ENCODE measurements at places on chromosomes 5 and 9.

DNA sequence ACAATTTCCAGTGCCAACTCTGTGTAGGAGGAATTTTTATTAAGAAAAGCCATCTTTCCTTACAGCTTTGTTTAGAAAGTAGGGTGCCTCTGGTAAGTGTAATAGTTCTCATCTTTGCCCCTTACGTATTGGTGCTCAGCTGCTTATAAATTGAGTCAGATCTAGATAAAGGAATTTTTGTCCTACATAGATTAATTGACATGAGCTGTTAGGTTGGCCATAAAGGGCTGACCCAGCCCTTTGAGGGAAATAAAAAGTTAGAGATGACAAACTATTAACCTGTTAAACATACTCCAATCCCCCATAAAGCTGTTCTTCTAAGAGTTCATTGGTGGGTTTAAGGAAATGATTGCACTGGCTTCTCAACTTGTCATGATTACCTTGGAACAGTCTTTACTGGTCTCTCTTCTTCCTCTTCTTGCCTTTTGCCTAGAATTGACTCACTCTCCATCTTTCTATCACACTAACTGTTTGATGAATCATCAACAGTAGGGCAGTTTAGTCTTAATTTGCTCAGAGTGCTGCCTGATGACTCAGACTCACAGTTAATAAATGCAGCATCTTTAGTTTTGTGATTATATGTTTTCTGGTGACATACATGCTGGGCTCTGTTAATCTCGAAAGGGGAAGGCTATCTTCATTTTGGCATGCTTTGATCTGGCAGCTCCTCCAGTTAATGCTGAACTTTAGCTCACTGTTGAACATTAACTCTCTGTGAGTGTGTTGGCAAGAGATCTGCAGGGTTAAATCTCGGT lies 51.7 kb downstream of the ARHGAP26 start:
- no peaks in the 10 kb centered on the region for H3K36me3 ChIP-seq
- H3K4me3 ChIP-seq = no peak overlapping the region
- H3K4me1 ChIP-seq = peaks cover 85% of the 10 kb centered on the region
- no peak for DNase-seq
- H3K27me3 ChIP-seq = no peaks in the 10 kb centered on the region

GRCh38 chr9:34413231-34413852 lies 36.6 kb upstream of the MYORG start:
- peaks cover 6% of the 10 kb centered on the region for H3K36me3 ChIP-seq
- peaks cover 5% of the 10 kb centered on the region for H3K4me1 ChIP-seq
- H3K4me3 ChIP-seq = no peak overlapping the region
- no peak overlapping the region for H3K27ac ChIP-seq
- no peaks in the 10 kb centered on the region for H3K27me3 ChIP-seq

GRCh38 chr9:137428841-137429545 lies 5.8 kb downstream of the NOXA1 start:
- H3K4me1 ChIP-seq = no peaks in the 10 kb centered on the region
- DNase-seq = no peak
- H3K4me3 ChIP-seq = no peak overlapping the region
- no peak overlapping the region for H3K27ac ChIP-seq

- no peak for DNase-seq
- no peaks in the 10 kb centered on the region for H3K4me1 ChIP-seq
- no peak overlapping the region for H3K27ac ChIP-seq
- H3K36me3 ChIP-seq = peaks cover 2% of the 10 kb centered on the region
- no peak overlapping the region for H3K4me3 ChIP-seq
- peaks cover 69% of the 10 kb centered on the region for H3K27me3 ChIP-seq
Observed at GRCh38 chr5:112525217-112525616, 106.1 kb upstream of the EPB41L4A start.

- no peaks in the 10 kb centered on the region for H3K4me1 ChIP-seq
- no peak overlapping the region for H3K27ac ChIP-seq
- DNase-seq = no peak
- no peak overlapping the region for H3K4me3 ChIP-seq
- H3K27me3 ChIP-seq = no peaks in the 10 kb centered on the region
Observed at GRCh38 chr5:94329115-94329514, 289.3 kb downstream of the KIAA0825 start.

- H3K4me1 ChIP-seq = no peaks in the 10 kb centered on the region
- no peak overlapping the region for H3K4me3 ChIP-seq
- no peak for DNase-seq
- no peaks in the 10 kb centered on the region for H3K36me3 ChIP-seq
Observed at GRCh38 chr5:91839233-91839632, 456.1 kb upstream of the ARRDC3 start.

DNA sequence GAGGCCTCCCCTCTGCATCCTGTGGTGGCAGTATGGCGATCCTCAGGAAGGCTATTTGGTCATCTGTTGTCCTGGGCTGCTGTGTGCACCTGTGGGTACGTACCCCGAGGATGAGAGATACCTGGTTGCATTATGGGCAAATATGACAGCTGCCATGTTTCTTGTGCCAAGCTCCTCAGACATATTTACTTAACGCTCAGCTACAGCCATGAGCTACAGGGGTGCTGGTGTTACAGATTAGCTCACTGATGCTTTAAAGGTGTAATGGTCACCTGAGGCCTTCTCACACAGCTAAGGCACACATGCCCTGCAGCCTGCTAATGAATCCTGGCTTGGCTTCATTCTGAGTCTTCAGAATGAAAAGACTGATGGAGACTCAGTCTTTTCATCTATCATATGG lies 12.0 kb downstream of the NDST1 start:
- H3K27me3 ChIP-seq = no peaks in the 10 kb centered on the region
- no peak overlapping the region for H3K27ac ChIP-seq
- H3K4me3 ChIP-seq = no peak overlapping the region
- no peak for DNase-seq

DNA sequence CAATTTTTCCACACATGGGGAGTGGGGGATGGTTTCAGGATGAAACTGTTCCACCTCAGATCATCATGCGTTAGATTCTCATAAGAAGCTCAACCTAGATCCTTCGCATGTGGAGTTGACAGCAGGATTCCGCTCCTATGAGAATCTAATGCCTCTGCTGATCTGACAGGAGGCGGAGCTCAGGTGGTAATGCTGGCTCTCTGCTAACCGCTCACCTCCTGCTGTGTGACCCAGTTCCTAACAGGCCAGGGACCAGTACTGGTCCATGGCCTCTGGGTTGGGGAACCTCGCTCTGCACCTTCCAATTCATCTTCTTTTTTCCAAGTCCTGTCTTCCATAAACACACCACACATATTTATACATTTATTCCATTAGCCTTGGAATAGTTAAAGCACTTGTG lies 33.0 kb downstream of the POU5F2 start:
- DNase-seq = no peak
- H3K36me3 ChIP-seq = peaks cover 2% of the 10 kb centered on the region
- H3K4me1 ChIP-seq = peaks cover 12% of the 10 kb centered on the region
- H3K27me3 ChIP-seq = no peaks in the 10 kb centered on the region

DNA sequence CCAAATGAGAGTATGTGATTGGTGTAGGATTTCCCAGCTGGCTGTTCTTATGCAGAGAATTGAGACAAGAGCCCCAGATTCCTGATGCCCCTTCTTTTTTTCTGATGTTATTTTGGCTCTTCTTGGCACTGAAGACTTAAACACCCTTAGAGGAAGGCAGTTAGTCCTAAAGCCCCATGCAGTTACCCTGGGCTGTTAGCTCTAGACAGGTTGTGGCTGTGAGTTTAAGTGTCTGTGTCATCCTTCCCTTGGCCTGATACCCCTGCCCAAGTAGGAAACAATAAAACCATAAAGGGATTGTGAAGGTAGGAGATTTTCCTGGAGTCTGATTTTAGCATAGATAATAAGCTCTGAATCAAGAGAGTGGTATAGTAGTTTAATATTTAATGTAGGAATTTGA lies 13.2 kb downstream of the TNPO1 start:
- H3K36me3 ChIP-seq = no peaks in the 10 kb centered on the region
- H3K4me1 ChIP-seq = no peaks in the 10 kb centered on the region
- DNase-seq = no peak
- H3K27me3 ChIP-seq = no peaks in the 10 kb centered on the region

DNA sequence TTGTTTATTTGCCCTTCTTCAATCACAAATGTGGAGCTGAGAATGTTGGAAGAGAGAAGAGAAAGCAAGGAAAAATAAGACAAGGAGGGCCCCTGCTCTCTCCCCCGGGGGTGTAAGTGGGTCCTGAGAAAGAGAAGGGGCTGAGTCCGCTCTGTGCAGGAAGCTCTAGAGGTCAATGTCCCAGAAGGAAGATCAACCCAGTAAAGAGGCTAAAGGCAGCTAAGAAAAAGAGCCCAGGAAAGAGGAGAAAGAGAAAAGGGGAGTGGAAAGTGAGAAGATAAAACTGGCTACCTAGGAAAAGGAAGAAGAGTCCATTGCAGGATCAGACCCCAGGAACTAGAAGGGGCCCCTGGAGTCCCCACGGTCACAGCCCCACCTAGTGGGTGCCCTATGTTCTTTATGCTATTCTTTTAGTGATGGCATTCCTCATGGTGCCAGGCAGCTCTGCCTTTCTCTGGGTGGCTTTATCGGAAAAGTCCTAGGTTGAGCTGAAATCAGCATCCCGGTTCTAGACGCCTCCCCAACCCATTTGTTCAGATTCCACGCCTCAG lies 583.4 kb downstream of the ACTL7B start:
- no peaks in the 10 kb centered on the region for H3K36me3 ChIP-seq
- H3K27ac ChIP-seq = no peak overlapping the region
- no peaks in the 10 kb centered on the region for H3K27me3 ChIP-seq
- no peak overlapping the region for H3K4me3 ChIP-seq
- H3K4me1 ChIP-seq = no peaks in the 10 kb centered on the region
- no peak for DNase-seq

DNA sequence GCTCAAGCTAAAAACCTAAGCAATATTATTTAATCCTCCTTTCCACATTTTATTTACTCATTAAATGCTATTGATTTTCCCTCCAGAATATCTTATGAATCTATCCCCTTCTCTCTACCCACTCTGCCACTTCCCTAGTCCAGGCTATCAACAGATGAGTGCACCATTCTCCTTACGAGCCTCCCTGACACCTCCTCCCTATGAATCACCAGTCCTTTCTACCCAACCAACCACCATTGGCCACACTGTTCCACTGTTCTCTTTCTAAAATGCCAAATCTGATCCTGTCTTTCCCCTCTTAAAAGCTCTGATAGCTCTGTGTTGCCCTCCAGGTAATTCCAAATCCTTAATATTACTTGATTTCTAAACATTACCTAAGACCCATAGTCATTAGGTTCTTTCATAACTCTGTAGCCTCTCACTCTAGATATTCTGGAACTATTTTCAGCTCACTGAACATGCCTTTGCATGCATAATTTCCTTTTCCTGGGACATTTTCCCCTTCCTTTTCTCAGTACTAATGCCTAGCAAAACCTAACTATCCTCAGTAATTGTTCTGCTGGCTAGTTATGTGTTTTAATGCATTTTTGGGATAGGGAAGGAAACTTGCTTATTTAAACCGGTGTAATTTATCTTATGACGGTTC lies 126.3 kb downstream of the UNC13B start:
- H3K27me3 ChIP-seq = peaks cover 29% of the 10 kb centered on the region
- DNase-seq = no peak
- H3K36me3 ChIP-seq = no peaks in the 10 kb centered on the region
- no peaks in the 10 kb centered on the region for H3K4me1 ChIP-seq
- H3K27ac ChIP-seq = no peak overlapping the region

- peaks cover 20% of the 10 kb centered on the region for H3K36me3 ChIP-seq
- no peak overlapping the region for H3K4me3 ChIP-seq
- H3K4me1 ChIP-seq = peaks cover 12% of the 10 kb centered on the region
- H3K27me3 ChIP-seq = no peaks in the 10 kb centered on the region
Observed at GRCh38 chr9:112696461-112696860, 21.5 kb downstream of the INIP start.

DNA sequence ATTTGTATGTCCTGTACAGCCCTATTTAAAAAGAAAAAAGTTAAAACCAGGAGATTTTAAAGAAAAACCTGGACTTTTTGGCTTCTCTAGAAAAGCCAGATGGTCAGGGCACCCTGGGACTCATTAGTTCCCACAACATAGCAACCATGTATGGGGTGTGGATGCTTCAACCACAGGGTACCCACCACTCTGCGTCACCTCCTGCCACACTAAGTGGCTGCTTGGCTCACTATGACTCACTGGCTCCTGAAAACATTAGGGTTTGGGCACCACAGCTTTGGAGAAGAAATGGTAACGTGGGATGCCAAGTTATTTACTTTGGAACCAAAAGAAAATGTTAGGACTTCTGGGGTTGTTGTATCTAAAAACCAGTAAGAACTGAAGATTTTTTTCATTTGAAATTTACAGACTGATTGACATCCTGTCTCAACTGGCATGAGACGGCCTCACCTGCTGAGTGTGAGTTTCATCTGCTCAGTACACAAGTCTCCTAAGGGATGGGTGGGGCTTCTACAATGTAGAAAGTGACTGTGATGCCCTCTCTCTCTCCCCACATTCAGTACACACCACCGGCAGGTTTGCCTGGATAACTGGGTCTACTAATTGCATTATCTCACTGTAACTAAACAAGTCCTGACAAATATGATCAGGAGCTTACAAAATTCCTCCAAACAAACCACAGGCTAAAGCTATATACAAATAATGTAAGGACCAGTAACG lies 103.9 kb downstream of the ESM1 start:
- DNase-seq = peak; percentile 30
- no peak overlapping the region for H3K4me3 ChIP-seq
- peaks cover 45% of the 10 kb centered on the region for H3K27me3 ChIP-seq
- H3K4me1 ChIP-seq = peaks cover 16% of the 10 kb centered on the region
- peaks cover 2% of the 10 kb centered on the region for H3K36me3 ChIP-seq
- peak overlapping the region; percentile 30 for H3K27ac ChIP-seq

GRCh38 chr5:170499621-170500020 lies 4.2 kb upstream of the KCNIP1 start:
- H3K36me3 ChIP-seq = no peaks in the 10 kb centered on the region
- H3K4me3 ChIP-seq = no peak overlapping the region
- H3K27ac ChIP-seq = no peak overlapping the region
- H3K4me1 ChIP-seq = no peaks in the 10 kb centered on the region

DNA sequence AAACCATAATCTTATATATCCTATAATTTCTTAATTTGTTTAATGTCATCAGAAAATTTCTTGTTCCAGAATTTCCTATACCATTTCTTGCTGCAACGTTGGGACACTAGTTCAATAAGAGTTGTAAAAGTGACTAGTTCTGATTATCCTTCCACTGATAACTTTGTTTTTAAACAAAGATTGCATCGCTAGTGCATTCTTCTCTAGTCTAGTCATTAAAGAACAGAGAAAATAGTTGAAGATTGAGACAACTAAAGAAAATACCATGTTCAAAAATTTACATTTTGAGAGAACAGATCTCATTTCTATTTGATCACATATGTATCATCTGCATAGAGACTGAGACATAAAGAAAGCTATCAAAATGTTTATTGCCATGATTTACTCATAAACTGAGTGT lies 1888.2 kb downstream of the EFNA5 start:
- H3K27me3 ChIP-seq = no peaks in the 10 kb centered on the region
- no peaks in the 10 kb centered on the region for H3K36me3 ChIP-seq
- DNase-seq = no peak
- H3K4me3 ChIP-seq = no peak overlapping the region

GRCh38 chr9:127871531-127871930 lies 5.9 kb downstream of the AK1 start:
- peak overlapping the region; percentile 14 for H3K27ac ChIP-seq
- H3K4me1 ChIP-seq = no peaks in the 10 kb centered on the region
- no peaks in the 10 kb centered on the region for H3K27me3 ChIP-seq
- H3K36me3 ChIP-seq = peaks cover 5% of the 10 kb centered on the region
